ENCODE measurements at places on chromosomes 2 and 18.

DNA sequence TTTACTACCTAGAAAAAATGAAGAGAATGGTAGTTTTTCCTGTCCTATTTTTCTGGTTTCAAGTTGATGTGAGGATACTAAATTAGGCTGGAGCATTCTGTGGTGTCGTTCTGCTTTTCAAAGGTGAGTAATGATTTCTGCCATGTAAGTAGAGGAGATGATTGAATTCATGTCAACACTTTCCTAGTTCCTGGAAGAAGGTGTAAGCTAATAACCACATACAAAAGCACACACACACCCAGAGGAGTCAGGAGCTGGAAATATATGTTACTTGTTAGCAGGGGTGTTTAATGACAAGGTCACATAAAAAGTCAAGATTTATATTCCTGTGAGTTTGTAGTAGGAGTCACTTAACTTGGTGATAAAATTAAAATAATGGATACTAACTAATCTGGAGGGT is 172.1 kb downstream of the TMX3 start:
- H3K36me3 ChIP-seq, result no peaks in the 10 kb centered on the region
- no peak overlapping the region for H3K27ac ChIP-seq
- DNase-seq, result no peak
- H3K27me3 ChIP-seq, result no peaks in the 10 kb centered on the region
- no peak overlapping the region for H3K4me3 ChIP-seq
- H3K4me1 ChIP-seq, result no peaks in the 10 kb centered on the region

- H3K36me3 ChIP-seq, result peaks cover 54% of the 10 kb centered on the region
- no peaks in the 10 kb centered on the region for H3K27me3 ChIP-seq
- no peaks in the 10 kb centered on the region for H3K4me1 ChIP-seq
- DNase-seq, result no peak
These were observed 35.8 kb downstream of the PUM2 start for GRCh38 chr2:20314562-20315501.

DNA sequence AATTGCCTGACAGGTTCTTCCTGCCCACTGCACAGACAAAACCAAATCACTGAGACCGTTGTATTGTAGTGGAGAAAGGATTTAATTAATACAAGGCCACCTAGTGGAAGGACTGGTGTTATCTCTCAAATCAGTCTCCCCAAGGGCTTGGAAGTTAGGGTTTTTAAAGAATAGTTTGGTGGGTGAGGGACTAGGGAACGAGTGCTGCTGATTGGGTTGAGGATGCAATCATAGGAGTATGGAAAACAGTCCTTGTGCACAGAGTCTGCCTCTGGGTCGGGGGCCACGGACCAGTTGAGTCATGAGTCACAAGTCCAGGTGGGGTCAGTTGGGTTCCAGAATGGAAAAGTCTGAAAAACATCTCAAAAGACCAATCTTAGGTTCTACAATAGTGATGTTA is 89.1 kb downstream of the B3GNT2 start:
- H3K36me3 ChIP-seq, result no peaks in the 10 kb centered on the region
- no peak for DNase-seq
- no peaks in the 10 kb centered on the region for H3K27me3 ChIP-seq
- H3K27ac ChIP-seq, result no peak overlapping the region
- H3K4me1 ChIP-seq, result no peaks in the 10 kb centered on the region

- H3K36me3 ChIP-seq, result no peaks in the 10 kb centered on the region
- no peak overlapping the region for H3K4me3 ChIP-seq
- no peaks in the 10 kb centered on the region for H3K4me1 ChIP-seq
- no peak overlapping the region for H3K27ac ChIP-seq
- DNase-seq, result no peak
These were observed 110.6 kb upstream of the PXDN start for GRCh38 chr2:1854729-1855547.

DNA sequence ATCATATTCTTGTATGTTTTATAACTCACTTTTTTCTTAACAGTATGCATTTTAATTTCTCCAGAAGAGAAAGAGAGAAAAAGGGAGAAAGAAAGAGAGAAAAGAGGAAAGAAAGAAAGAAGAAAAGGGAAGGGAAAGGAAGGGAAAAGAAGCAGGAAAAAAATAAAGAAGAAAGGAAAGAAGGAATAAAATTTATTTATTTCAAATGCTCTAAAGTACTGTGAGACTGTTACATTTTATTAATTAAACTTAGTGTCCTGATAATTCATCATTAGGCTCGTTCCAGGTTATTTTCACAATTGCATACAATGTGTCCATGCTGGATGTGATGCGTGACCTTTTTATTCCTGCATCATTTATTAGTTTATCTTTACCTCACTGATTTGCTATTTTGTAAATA is 1023.4 kb upstream of the KLHL29 start:
- no peak for DNase-seq
- no peak overlapping the region for H3K27ac ChIP-seq
- no peaks in the 10 kb centered on the region for H3K27me3 ChIP-seq
- H3K4me3 ChIP-seq, result no peak overlapping the region

GRCh38 chr2:213004197-213004821 is 147.1 kb downstream of the IKZF2 start:
- no peaks in the 10 kb centered on the region for H3K36me3 ChIP-seq
- no peak for DNase-seq
- H3K4me1 ChIP-seq, result no peaks in the 10 kb centered on the region
- no peak overlapping the region for H3K4me3 ChIP-seq

GRCh38 chr2:95234816-95235215 is 27.5 kb downstream of the ZNF892 start:
- H3K4me1 ChIP-seq, result no peaks in the 10 kb centered on the region
- H3K27ac ChIP-seq, result no peak overlapping the region
- H3K27me3 ChIP-seq, result no peaks in the 10 kb centered on the region

GRCh38 chr2:85710687-85711577 is 16.8 kb downstream of the GNLY start:
- DNase-seq, result no peak
- H3K27ac ChIP-seq, result no peak overlapping the region
- H3K4me3 ChIP-seq, result no peak overlapping the region
- H3K27me3 ChIP-seq, result no peaks in the 10 kb centered on the region
- peaks cover 4% of the 10 kb centered on the region for H3K4me1 ChIP-seq

- no peak overlapping the region for H3K27ac ChIP-seq
- H3K4me3 ChIP-seq, result no peak overlapping the region
- H3K36me3 ChIP-seq, result no peaks in the 10 kb centered on the region
These were observed 279.8 kb downstream of the C1D start for GRCh38 chr2:67783026-67783425.

- no peak overlapping the region for H3K27ac ChIP-seq
- no peaks in the 10 kb centered on the region for H3K27me3 ChIP-seq
- H3K36me3 ChIP-seq, result no peaks in the 10 kb centered on the region
- H3K4me3 ChIP-seq, result no peak overlapping the region
These were observed 1.3 kb downstream of the TWIST2 start for GRCh38 chr2:238848976-238849853.

DNA sequence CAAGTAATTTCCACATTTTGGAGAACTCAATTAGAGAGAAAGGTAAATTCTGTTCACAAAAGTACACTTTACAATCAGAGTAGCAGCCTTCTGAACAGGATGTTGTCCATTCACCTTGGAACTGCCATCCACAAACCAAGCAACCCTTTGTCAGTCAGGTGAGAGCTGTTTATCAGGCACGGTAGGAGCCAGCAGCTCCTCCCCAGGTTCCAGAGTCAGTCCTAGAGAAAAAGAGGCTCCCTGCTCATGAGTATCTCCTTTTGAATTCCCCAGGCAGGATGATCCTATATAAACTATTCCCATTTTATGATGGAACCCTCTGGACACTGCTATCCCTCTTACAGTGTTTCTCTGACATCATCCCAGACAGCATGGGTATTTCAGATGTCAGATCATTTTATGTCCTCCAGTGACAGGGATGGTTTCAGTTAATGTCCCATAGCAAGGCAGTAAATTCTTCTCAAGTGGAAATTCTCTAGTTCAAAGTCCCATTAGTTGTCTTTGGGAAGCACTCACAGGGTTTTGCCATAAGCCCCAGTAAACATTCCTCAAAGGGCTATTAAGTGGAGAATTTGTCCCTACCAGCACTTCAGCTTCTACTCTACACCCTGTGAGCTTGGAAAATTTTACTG is 34.5 kb upstream of the CSRNP3 start:
- DNase-seq, result no peak
- no peak overlapping the region for H3K27ac ChIP-seq
- no peaks in the 10 kb centered on the region for H3K36me3 ChIP-seq
- no peak overlapping the region for H3K4me3 ChIP-seq

DNA sequence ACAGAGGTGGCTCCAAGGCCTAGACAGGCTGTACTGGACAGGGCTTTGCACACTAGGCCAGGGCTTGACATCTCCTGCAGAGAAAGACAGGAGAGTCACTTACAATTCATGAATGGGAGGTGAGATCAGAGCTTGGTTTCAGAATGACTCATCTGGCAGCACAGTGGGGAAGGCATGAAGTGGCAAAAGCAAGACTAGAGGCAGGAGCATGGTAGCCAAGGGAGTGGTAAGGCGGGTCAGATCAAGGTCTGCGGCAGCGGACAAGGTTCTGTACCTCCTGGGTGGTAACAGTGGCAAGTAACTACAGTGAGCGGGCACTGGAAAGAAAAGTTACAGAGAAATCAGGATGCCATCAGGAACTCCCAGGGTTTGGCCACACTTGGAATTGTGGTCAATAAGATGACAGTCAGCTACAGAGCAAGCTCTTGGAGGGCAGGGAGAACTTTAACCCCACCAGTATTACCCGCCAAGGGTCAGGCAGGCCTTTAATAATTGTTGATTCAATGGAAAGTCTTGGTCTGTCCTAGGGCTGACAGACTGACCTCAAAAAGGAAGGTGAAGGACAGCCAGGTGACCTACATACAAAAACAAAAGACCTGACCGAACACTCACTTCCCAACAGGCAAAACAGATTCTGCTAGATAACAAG is 5.7 kb downstream of the MCFD2 start:
- DNase-seq, result no peak
- no peaks in the 10 kb centered on the region for H3K36me3 ChIP-seq
- no peaks in the 10 kb centered on the region for H3K27me3 ChIP-seq
- H3K4me3 ChIP-seq, result no peak overlapping the region

- H3K27me3 ChIP-seq, result peaks cover 33% of the 10 kb centered on the region
- DNase-seq, result no peak
- no peak overlapping the region for H3K4me3 ChIP-seq
- H3K4me1 ChIP-seq, result peaks cover 6% of the 10 kb centered on the region
- H3K36me3 ChIP-seq, result no peaks in the 10 kb centered on the region
These were observed 2.8 kb upstream of the PCGF1 start for GRCh38 chr2:74510272-74510671.

DNA sequence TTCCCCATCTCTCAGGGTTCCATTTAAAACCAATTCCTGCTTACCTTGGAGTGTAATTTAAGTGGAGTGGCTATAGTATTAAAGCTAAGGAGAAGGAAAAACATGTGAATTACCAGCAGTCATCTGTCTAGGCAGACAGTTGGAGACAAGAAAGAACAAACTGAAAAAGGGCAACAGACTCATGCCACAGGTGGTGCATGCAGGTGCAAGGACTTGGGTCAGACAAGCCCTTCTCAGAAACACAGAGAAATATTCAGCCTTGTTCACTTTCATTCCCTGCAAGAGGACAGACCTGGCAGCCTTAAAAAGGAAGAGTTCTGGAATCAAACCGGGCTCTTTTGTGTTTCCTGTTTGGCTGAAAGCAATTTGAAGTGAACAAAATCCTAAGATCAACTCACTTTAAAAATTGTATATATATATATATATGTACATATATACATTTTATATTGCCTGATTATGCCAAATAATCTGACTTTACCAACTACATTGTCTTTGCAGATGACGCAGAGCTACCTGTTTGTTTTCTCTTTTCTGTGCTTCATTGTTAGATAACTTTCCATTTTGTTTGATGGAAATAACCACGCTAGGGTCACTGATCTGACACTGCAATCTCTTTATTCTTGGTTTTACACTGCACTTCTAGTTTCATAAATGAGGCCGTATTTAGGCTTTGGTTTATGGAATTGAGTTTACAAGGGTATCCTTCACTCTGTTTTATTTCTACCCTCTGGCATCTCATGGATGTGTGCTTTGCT is 35.1 kb upstream of the VPS54 start:
- no peak overlapping the region for H3K27ac ChIP-seq

DNA sequence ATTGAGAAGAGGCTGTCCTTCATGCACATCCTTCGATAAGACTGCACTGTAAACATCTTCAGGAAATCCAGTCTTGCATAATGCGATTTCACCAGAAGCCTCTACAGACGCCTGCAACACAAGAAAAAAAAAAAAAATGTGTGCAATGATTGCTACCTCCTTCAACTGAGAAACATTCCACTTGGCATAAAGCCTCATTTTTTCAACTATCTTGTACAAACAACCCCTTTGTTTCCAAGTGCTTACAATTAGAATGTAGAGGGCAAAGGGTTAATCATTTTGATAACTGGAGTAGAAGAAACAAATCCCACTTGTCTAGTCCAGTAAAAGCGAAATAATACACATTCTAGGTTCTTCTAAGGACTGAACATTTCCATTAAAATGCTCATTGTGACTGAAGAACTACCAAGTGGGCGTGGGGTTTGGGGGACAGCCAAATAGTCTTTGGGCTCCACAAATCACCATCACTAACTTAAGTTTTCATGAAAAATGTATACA is 29.2 kb downstream of the CDH2 start:
- no peaks in the 10 kb centered on the region for H3K4me1 ChIP-seq
- H3K27me3 ChIP-seq, result no peaks in the 10 kb centered on the region
- DNase-seq, result no peak
- no peak overlapping the region for H3K27ac ChIP-seq
- H3K4me3 ChIP-seq, result no peak overlapping the region

GRCh38 chr18:73733806-73734314 is 413.8 kb downstream of the FBXO15 start:
- H3K4me1 ChIP-seq, result no peaks in the 10 kb centered on the region
- DNase-seq, result no peak
- no peak overlapping the region for H3K4me3 ChIP-seq
- H3K36me3 ChIP-seq, result no peaks in the 10 kb centered on the region

- no peak overlapping the region for H3K4me3 ChIP-seq
- H3K4me1 ChIP-seq, result no peaks in the 10 kb centered on the region
- H3K27ac ChIP-seq, result no peak overlapping the region
- no peak for DNase-seq
- H3K36me3 ChIP-seq, result no peaks in the 10 kb centered on the region
- H3K27me3 ChIP-seq, result no peaks in the 10 kb centered on the region
These were observed 14.2 kb upstream of the LIPG start for GRCh38 chr18:49547701-49548100.

DNA sequence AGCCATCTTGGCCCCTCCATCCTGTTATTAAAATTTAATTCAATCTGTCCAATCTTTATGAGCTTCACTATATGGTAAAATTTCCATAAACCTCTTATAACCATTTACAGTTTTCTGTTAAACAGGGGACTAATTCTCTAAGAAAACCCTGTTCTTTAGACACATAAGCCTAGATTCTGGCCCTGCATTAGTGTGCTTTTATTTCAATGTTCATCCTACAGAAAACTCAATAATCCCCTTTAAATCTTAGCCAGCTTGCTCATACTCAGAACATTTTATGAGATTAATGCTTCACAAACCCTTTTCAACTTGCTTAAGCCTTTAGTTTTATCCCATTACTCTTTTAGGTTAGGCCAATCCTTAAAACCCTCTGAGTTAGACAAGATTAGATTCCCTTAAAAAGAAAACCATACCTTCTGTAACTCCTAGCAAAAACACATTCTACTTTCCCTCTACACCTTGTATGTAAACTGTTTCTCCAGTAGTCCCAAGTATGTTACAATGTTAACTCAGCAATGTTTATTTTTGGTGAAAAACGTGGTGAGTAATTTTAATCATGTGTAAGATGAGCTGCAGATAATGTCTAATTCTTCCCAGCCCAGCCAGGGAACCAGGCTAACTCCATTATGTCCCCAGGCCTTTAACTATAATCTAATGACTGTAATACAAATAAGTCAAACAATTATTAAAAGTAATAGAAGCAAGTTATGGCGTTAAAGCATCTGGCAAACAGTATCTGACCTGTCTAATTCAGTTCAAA is 1953.4 kb upstream of the LRRTM1 start:
- H3K27me3 ChIP-seq, result no peaks in the 10 kb centered on the region
- no peak overlapping the region for H3K4me3 ChIP-seq
- DNase-seq, result no peak
- no peaks in the 10 kb centered on the region for H3K36me3 ChIP-seq
- H3K4me1 ChIP-seq, result no peaks in the 10 kb centered on the region
- H3K27ac ChIP-seq, result no peak overlapping the region

All from pancreas (tissue), 10 donors.